T-helper 2 cell treated with Interferon-gamma antibody and Interleukin-4, amounts not matched to agents 5 μg/mL and 100 μg/mL, for 36 hours (primary cell): ENCODE measurements at places on chromosomes 12 and 14.
A peak's percentile ranks its signal among the peaks of the same experiment; 100 is the strongest.

DNA sequence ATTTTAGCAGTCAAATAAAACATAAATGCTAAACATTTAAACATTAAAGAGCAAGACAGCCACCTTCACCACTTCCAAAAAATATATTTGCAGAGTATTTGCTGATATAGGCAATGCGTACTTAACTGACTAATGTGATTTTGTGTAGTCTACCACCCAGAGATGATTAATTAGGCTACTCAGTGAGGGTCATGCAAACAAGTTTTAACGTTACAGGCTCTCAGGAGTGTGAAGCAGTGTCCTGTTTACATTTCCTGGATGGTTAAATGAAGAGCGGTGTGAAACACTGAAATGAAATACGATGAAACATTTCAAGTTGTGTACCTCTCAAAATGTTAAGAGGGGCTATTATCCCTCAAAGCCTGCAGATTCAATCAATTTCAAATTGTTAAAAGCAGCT is 165.8 kb upstream of the LRIG3 start:
- no peak overlapping the region for H3K27ac ChIP-seq
- H3K27me3 ChIP-seq = no peaks in the 10 kb centered on the region
- DNase-seq = no peak

DNA sequence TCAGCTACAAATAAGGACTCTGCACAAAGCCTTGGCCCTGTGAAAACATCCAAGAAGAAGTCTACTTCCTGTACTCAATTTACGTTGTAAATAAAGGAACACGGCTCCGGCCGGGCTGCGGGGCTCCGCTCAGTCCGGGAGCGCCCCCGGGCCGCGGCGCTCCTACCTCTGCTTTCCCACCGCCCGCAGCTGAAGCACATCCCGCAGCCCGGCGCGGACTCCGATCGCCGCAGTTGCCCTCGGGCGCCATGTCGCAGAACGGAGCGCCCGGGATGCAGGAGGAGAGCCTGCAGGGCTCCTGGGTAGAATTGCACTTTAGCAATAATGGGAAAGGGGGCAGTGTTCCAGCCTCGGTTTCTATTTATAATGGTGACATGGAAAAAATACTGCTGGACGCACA is 502.3 kb upstream of the FOXG1 start:
- H3K36me3 ChIP-seq = no peaks in the 10 kb centered on the region
- H3K4me1 ChIP-seq = no peaks in the 10 kb centered on the region
- no peak overlapping the region for H3K27ac ChIP-seq
- no peak overlapping the region for H3K4me3 ChIP-seq
- no peak for DNase-seq

DNA sequence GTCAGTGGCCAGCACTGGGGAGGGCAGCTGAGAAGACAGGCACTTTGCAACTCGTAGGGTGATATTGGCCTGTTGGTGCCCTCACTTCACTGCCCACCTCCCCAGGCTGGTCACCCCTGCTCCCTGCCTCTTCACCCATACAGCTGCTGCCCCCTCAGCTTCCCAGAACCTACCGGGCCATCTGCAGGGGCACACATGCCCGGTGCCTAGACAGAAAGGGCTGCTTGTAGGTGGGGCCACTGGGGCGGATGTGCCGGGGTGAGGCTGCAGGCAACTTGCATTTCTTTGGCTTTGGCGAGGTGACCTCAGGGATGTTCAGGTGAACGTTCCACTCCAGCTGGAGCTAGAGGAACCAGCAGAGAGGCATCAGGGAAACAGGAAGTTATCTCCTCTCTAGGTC is 17.2 kb downstream of the FAM186B start:
- H3K4me3 ChIP-seq = no peak overlapping the region
- H3K36me3 ChIP-seq = peaks cover 9% of the 10 kb centered on the region
- H3K27ac ChIP-seq = no peak overlapping the region
- H3K4me1 ChIP-seq = no peaks in the 10 kb centered on the region
- H3K27me3 ChIP-seq = no peaks in the 10 kb centered on the region

DNA sequence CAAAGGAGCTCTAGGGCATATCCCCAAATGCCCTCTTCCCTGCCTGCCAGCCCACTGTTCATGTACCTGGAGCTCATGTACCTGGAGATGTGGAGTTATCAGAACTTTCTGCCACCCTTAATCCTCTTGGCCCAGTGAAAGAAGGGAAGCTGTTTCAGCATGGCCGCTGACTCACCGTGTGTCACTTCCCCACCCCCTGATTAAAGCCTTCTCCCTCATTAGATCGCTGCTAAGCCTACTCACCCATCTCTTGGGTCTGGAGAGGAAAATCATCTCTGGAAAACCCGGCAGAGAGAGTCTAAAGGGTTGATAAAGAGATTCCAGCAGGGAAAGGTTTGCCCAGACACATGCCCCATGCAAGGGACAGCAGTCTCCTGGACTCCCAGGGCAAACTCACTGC is 4.5 kb upstream of the LTBP2 start:
- H3K4me3 ChIP-seq = no peak overlapping the region
- no peak overlapping the region for H3K27ac ChIP-seq
- H3K4me1 ChIP-seq = peaks cover 45% of the 10 kb centered on the region

- peak; percentile 58 for DNase-seq
- H3K27ac ChIP-seq = peak overlapping the region; percentile 89
- peak overlapping the region; percentile 39 for H3K4me3 ChIP-seq
- no peaks in the 10 kb centered on the region for H3K27me3 ChIP-seq
Observed at GRCh38 chr12:57069523-57069922, 9.1 kb downstream of the NEMP1 start.

DNA sequence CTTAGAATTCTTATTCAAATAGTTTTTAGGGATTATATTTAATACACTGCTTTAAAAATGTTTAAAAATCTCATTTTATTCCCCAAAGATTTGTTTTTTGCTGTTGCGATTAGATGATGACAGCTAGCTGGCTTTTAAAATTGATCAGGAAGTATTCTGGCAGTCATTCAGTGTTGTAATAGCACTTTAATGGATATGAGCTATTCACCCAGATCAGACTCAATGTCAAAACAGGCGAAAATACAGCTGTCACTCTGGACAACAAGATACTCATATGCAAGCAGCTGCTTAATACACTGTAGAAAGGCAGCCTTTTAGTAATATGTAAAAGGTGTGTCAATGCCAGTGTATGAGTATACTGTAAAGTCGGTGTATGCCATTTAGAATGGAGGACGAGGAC is 91.7 kb downstream of the NPAS3 start:
- DNase-seq = no peak
- no peaks in the 10 kb centered on the region for H3K4me1 ChIP-seq
- H3K27me3 ChIP-seq = no peaks in the 10 kb centered on the region
- H3K4me3 ChIP-seq = no peak overlapping the region

- no peaks in the 10 kb centered on the region for H3K36me3 ChIP-seq
- H3K4me1 ChIP-seq = peaks cover 3% of the 10 kb centered on the region
- H3K4me3 ChIP-seq = no peak overlapping the region
- H3K27ac ChIP-seq = no peak overlapping the region
Observed at GRCh38 chr12:47021298-47021697, 58.1 kb upstream of the PCED1B start.

GRCh38 chr14:91223028-91223783 is 21.3 kb downstream of the GPR68 start:
- H3K27ac ChIP-seq = peak overlapping the region; percentile 46
- no peaks in the 10 kb centered on the region for H3K27me3 ChIP-seq
- peaks cover 77% of the 10 kb centered on the region for H3K36me3 ChIP-seq
- peaks cover 62% of the 10 kb centered on the region for H3K4me1 ChIP-seq
- no peak overlapping the region for H3K4me3 ChIP-seq

DNA sequence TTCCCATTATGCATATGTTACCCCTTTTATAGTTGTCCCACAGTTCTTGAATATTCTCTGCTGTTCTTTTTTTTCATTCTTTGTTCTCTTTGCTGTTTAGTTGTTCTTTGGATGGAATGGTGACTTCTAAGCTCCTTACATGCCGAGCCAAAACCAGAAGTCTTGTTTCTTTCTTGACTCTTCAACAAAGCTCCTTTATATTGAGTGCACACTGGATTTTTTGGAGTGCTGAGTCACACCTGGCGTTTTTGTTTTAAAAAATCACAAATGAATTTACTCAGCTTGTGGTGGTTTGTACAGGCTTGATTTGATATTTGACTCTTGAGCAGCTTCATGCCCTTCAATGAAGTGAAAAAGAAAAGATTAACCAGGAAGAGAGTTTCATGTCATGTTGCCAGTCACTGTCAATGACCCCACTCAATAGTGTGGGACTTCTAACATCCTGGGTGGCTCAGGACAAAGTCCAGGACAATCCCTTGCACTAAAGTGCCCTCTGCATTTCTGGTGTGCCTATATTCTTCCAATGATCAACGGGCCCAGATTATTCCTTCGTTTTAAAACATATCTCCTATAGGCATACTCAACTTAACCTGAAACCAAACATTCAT is 112.4 kb upstream of the SLC38A4 start:
- H3K4me1 ChIP-seq = no peaks in the 10 kb centered on the region
- H3K27me3 ChIP-seq = peaks cover 20% of the 10 kb centered on the region
- no peak overlapping the region for H3K27ac ChIP-seq
- H3K36me3 ChIP-seq = no peaks in the 10 kb centered on the region

DNA sequence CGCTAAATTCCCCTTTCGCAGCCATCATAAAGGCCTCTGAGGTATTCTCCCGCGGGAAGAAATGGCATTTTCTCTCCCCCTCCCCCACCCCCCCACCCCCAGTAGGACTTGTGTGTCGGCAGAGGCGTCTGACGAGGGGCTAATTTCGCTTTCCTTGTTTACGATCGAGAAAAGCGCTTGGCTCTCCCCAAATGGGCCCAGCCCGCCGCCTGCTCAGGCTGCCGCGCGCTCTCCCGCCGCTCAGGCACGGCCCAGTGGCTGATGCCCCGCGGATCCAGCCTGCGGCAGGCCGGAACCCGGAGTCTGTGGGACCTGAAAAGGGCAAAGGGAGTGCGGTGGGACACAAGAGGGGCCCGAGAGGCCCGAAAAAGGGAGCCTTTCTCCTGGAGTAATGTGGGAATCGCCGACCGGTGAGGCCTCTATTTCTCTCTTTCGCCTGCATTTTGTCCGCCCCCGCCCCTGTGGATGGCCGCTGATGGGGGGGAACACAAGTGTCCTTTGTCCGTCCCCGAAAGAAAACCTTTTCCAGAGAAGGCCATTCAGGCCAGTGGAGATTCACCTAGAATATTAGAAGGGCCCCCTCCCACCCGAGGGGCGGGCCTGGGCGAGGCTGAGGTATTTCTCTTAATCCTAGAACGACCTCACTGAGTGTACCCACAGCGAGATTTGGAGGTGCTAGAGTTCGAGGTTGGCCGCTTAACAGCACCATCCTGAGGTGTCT is 9.0 kb upstream of the HOXC6 start:
- no peak overlapping the region for H3K4me3 ChIP-seq
- no peaks in the 10 kb centered on the region for H3K36me3 ChIP-seq
- DNase-seq = no peak

- no peak overlapping the region for H3K27ac ChIP-seq
- H3K36me3 ChIP-seq = peaks cover 2% of the 10 kb centered on the region
- H3K4me3 ChIP-seq = no peak overlapping the region
- H3K27me3 ChIP-seq = peaks cover 24% of the 10 kb centered on the region
- H3K4me1 ChIP-seq = peaks cover 5% of the 10 kb centered on the region
Observed at GRCh38 chr12:43842259-43842658, 6.4 kb downstream of the TMEM117 start.

DNA sequence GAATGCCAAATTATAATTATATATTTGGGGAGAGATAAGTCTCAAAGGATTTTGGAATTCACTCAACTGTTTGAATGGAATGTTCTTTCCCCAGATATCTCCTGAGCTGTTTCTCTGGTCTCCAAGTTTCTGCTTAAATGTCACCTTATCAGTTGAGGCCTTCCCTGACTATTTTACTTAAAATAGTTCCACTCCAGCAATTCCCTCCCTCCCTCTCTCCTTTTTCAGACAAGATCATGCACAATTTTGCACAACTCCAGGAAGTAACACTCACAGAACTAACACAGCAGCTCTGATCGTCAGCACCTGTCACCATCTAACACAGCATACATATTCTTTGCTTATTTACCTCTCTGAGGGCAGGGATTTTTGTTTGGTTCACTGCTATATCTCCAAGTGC is 12.5 kb downstream of the BTG1 start:
- H3K36me3 ChIP-seq = peaks cover 42% of the 10 kb centered on the region
- H3K27me3 ChIP-seq = no peaks in the 10 kb centered on the region
- peak overlapping the region; percentile 96 for H3K27ac ChIP-seq
- DNase-seq = no peak
- H3K4me1 ChIP-seq = peaks cover 74% of the 10 kb centered on the region

- peaks cover 7% of the 10 kb centered on the region for H3K36me3 ChIP-seq
- no peak for DNase-seq
- peaks cover 75% of the 10 kb centered on the region for H3K27me3 ChIP-seq
Observed at GRCh38 chr14:36508418-36509068, 11.5 kb downstream of the NKX2-1 start.

- no peak overlapping the region for H3K4me3 ChIP-seq
- no peak overlapping the region for H3K27ac ChIP-seq
- no peaks in the 10 kb centered on the region for H3K27me3 ChIP-seq
- DNase-seq = no peak
Observed at GRCh38 chr14:105148604-105149145, 19.9 kb downstream of the JAG2 start.

GRCh38 chr12:106251631-106252455 is 4.0 kb upstream of the CKAP4 start:
- no peak for DNase-seq
- no peaks in the 10 kb centered on the region for H3K36me3 ChIP-seq
- peaks cover 11% of the 10 kb centered on the region for H3K4me1 ChIP-seq
- H3K4me3 ChIP-seq = no peak overlapping the region

- H3K4me1 ChIP-seq = peaks cover 1% of the 10 kb centered on the region
- H3K36me3 ChIP-seq = peaks cover 28% of the 10 kb centered on the region
- H3K4me3 ChIP-seq = no peak overlapping the region
- H3K27ac ChIP-seq = no peak overlapping the region
Observed at GRCh38 chr14:30678926-30679431, 56.9 kb downstream of the SCFD1 start.

- H3K27ac ChIP-seq = no peak overlapping the region
- DNase-seq = no peak
- no peak overlapping the region for H3K4me3 ChIP-seq
- H3K4me1 ChIP-seq = no peaks in the 10 kb centered on the region
- no peaks in the 10 kb centered on the region for H3K36me3 ChIP-seq
Observed at GRCh38 chr14:88248606-88249005, 74.5 kb downstream of the KCNK10 start.

DNA sequence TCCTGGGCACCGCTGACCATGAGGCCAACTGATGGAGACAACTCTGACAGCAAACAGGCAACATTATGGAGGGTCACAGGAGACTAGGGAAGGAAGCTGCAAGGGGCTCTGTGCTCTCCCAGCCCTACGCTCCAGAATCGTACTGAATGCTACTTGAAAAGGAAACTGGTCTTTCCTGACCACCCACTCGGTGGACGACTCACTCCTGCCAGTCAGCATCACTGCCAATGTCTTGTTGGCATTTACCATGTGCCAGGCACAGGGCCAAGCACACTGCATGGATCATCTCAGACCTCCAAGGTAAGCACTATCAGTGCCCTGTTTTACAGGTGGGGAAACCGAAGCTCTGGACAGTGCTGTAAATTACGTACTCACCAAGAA is 38.0 kb downstream of the CCDC85C start:
- no peaks in the 10 kb centered on the region for H3K27me3 ChIP-seq
- no peak overlapping the region for H3K4me3 ChIP-seq
- H3K36me3 ChIP-seq = no peaks in the 10 kb centered on the region

DNA sequence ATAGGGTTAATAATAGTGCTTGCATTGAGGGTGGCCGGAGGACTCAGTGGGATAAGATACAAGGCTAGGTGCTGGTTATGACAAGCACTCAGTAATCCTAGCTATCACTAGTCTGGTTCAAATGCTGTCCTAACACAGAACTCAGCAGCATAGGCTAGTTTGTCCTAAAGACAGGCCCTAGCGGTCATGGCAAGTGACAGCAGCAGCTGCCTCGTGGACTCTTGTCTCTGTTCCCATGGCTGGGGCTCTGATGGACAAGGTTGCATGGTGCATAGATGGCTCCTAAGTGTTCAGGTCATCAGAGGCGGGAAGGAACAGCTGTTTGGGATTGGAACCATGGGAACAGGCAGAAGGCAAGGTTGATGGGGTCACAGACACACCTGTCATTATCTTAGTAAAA is 42.4 kb upstream of the IGF1 start:
- peaks cover 2% of the 10 kb centered on the region for H3K27me3 ChIP-seq
- no peaks in the 10 kb centered on the region for H3K36me3 ChIP-seq
- no peak for DNase-seq
- no peak overlapping the region for H3K4me3 ChIP-seq
